ENCODE measurements at places on chromosomes 5 and 9. TPM values are rescaled to one million over a fixed set of nuclear protein-coding genes. Genes with fewer than 3 reads are reported as not detected.

GRCh38 chr9:127417131-127418036 lies 6.8 kb upstream of the ZNF79 start:
- no peaks in the 10 kb centered on the region for H3K27me3 ChIP-seq
- no peak overlapping the region for H3K27ac ChIP-seq
- peaks cover 13% of the 10 kb centered on the region for H3K4me1 ChIP-seq
- H3K36me3 ChIP-seq = no peaks in the 10 kb centered on the region
- DNase-seq = no peak

DNA sequence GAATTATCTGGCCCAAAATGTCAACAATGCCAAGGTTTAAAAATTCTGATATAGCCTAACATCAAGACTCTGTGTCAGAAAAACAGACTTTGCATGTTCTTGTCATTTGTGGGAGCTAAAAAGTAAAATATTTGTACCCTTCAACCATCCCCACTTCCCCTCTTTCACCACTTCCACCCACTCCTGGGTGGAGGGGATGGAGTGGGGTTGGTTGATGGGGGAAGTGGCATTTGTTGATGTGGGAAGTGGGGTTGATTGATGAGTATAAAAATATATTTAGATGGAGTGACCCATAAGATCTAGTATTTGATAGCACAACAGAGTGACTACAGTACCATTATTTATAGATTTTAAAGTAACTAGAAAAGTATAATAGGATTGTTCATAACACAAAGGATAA lies 55.0 kb upstream of the C9orf72 start:
- DNase-seq = no peak
- no peaks in the 10 kb centered on the region for H3K4me1 ChIP-seq
- H3K27ac ChIP-seq = no peak overlapping the region
- H3K27me3 ChIP-seq = no peaks in the 10 kb centered on the region
- no peaks in the 10 kb centered on the region for H3K36me3 ChIP-seq

DNA sequence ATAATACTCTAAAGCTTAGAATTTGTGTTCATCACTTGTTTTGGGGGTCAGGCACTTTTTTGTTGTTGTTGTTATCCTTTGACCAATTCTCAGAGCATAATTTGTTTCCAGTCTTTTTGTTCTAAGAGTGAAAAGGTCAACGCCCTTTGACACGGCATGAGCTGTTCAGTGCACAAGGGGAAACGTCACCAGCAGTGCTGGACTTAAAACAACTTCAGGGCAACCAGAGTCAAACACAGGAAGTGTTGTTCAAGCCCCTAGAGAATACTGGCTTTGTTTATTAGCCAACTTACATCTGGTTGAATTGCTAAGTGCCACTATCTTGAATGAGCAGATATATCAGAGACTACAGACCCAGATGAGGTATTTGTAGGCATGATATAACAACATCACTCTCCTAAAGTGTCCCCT lies 368.9 kb downstream of the TMEM161B start:
- no peak overlapping the region for H3K4me3 ChIP-seq
- no peaks in the 10 kb centered on the region for H3K36me3 ChIP-seq

DNA sequence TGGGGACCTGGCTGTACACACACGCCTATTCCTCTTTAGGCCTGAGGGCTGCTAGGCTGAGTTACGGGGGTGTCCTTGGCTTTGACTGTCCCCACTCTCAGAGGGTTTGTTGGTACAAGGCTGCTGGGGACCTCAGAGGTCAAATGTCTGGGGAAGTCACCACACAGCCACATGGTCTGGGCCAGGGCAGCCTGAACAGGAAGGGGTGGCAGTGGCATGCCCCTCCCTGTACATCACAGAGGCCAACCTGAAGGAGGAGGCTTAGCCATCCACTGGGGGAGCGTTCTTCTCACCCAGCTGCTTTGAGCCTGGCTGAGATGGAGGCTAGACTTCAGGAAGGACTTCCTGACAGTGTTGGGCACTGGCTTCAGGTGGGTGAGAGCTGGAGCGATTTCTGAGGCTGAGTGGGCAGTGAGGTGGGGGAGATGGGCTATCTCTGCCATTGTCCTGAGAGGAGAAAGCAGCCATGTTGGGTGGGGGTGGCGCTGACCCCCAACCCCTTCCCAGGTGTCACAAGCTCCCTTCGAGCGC lies 36.3 kb downstream of the CXXC5 start:
- DNase-seq = no peak
- H3K36me3 ChIP-seq = peaks cover 36% of the 10 kb centered on the region
- H3K27me3 ChIP-seq = no peaks in the 10 kb centered on the region
- H3K4me3 ChIP-seq = no peak overlapping the region
- H3K27ac ChIP-seq = peak overlapping the region; percentile 0
- peaks cover 65% of the 10 kb centered on the region for H3K4me1 ChIP-seq

DNA sequence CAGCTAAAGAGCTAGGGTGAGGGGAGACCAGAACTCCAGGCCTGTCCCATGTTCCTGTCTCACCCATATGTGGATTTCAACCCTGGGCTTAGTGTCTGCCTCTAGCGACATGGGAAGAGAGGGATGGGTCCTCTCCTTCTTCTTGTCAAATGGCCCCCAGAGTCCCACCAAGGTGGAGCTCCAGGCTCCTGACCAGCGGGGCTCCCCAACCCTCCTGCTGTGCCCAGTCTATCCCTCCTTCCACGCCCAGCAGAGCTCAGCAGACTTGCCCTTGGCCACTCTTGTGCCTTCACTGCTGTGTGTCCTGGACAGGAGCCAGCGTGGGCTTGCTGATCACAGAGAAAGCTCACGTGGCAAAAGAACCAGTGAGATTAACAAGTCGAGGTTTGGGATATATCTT lies 123.0 kb upstream of the GABRP start:
- no peak for DNase-seq
- H3K4me3 ChIP-seq = no peak overlapping the region
- H3K27ac ChIP-seq = no peak overlapping the region
- no peaks in the 10 kb centered on the region for H3K27me3 ChIP-seq

- H3K4me1 ChIP-seq = no peaks in the 10 kb centered on the region
- H3K4me3 ChIP-seq = no peak overlapping the region
- no peaks in the 10 kb centered on the region for H3K36me3 ChIP-seq
- H3K27ac ChIP-seq = no peak overlapping the region
Measured at GRCh38 chr5:133327946-133328401, 276.2 kb downstream of the HSPA4 start.

GRCh38 chr5:16784088-16784487 lies 152.0 kb downstream of the MYO10 start:
- DNase-seq = no peak
- no peak overlapping the region for H3K27ac ChIP-seq
- no peaks in the 10 kb centered on the region for H3K4me1 ChIP-seq
- H3K27me3 ChIP-seq = no peaks in the 10 kb centered on the region
- no peak overlapping the region for H3K4me3 ChIP-seq

DNA sequence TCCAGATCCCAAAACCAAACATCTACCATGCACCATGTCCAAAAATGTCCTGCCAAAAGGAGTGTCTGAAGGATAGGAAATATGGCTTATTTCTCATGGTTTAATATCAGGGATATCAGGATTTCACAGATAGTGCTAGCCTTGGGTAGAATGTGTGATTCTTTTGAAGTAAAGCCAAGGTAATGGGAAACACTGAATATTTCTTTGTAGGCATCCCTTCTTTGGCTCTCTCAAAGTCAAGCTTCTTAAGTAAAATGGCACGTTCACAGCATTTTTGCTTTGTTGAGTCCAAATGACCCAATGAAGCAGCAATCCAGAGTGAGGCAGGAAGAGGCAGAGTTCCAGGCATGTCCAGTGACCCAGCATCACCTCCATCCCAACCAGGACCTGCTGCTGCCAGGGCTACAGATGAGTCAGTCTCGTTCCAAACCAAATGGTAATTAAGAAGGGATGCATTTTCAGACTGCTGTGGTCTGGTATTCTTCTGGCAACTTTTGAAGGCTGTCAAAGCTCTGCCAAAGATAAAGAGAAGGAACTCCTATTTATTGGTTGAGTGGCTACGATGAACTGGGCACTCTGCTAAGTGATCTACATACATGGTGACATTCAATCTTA lies 678.8 kb upstream of the KLF4 start:
- no peak overlapping the region for H3K4me3 ChIP-seq
- H3K36me3 ChIP-seq = no peaks in the 10 kb centered on the region
- no peaks in the 10 kb centered on the region for H3K4me1 ChIP-seq

GRCh38 chr9:136568288-136569081 lies 22.6 kb upstream of the NOTCH1 start:
- H3K27me3 ChIP-seq = no peaks in the 10 kb centered on the region
- no peak for DNase-seq
- H3K27ac ChIP-seq = no peak overlapping the region
- peaks cover 97% of the 10 kb centered on the region for H3K4me1 ChIP-seq
- no peak overlapping the region for H3K4me3 ChIP-seq

GRCh38 chr9:83473488-83473971 lies 64.7 kb downstream of the FRMD3 start:
- H3K36me3 ChIP-seq = no peaks in the 10 kb centered on the region
- no peaks in the 10 kb centered on the region for H3K27me3 ChIP-seq
- H3K4me3 ChIP-seq = peak overlapping the region; percentile 22
- DNase-seq = no peak
- H3K27ac ChIP-seq = peak overlapping the region; percentile 79

DNA sequence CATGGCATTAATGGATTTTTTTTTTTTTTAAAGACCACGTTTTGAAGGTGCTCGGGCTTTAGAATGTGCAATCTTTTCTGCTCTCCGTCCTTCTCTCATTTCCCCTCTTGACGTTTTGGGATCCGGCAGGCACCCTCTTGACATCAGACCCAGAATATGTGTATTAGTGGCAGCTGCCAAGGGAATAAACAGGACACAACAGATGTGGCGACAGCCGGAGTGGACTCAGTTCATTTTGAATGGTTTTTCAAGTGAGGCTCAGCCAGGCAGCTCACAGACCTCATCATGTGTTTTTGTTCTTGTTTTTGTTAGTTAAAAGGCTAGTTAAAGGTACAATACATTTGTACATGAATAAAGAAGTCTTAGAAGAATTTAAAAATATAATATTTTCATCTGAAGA lies 365.0 kb upstream of the SEMA6A start:
- no peak overlapping the region for H3K27ac ChIP-seq
- no peaks in the 10 kb centered on the region for H3K4me1 ChIP-seq
- no peak overlapping the region for H3K4me3 ChIP-seq
- no peaks in the 10 kb centered on the region for H3K27me3 ChIP-seq

DNA sequence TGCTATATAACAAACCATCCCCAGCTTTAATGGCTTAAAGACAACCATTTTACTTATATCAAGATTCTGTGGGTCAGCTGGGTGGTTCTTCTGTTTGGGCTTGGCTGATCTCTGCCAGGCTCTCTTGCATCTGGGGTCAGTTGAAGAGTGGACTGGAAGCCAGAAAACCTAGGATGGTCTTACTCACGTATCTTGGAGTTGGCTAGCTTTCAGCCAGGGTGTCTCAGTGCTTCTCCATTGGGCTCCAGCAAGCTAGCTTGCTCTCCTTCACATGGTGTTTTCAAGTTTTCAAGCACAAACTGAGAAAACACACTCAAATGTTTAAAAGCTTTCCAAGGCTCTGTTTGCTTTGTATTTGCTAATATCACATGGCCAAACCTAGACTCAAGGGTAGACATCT lies 146.8 kb downstream of the PIK3R1 start:
- H3K36me3 ChIP-seq = no peaks in the 10 kb centered on the region
- DNase-seq = no peak
- no peak overlapping the region for H3K27ac ChIP-seq
- H3K4me1 ChIP-seq = no peaks in the 10 kb centered on the region
- H3K4me3 ChIP-seq = no peak overlapping the region

DNA sequence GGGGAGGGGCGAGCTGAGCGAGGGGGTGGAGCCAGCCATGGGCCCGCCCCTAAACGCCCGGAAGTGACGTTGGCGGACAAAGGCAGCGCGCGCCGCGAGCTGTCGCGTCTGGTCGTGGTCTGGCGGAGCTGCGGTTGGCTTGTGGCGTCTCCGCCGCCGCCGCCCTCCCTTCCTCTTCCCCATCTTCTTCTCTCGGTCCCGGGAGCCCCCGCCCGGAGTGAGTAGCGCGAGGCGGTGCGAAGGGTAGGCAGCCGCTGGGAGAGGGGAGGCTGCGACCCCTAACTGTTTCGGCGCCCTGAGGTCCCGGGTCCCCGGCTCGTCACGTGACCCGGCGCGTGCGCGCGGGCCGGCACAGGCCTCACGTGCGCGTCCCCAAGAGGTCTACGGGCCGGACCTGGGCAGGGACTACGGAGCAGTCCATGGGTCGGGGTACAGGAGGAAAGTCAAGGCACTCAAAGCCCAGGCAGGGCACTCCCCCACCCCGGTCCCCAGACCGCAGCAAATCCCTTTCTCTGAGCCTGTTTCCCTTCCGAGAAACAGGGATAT lies at the start of gene NTMT1:
NTMT1 (plus strand) TSS at position 85 of the 546 bp plus-strand sequence. CDS start 6,541 bp downstream, outside the sequence.
- H3K27me3 ChIP-seq = peaks cover 8% of the 10 kb centered on the region
- peaks cover 49% of the 10 kb centered on the region for H3K4me1 ChIP-seq
- peak within 1 kb of the TSS; percentile 91 for H3K27ac ChIP-seq
- H3K4me3 ChIP-seq = peak within 1 kb of the TSS; percentile 90
- no peaks in the 10 kb centered on the region for H3K36me3 ChIP-seq
- peak; percentile 92 for DNase-seq

- no peaks in the 10 kb centered on the region for H3K27me3 ChIP-seq
- no peak overlapping the region for H3K27ac ChIP-seq
- no peaks in the 10 kb centered on the region for H3K4me1 ChIP-seq
- H3K4me3 ChIP-seq = no peak overlapping the region
Measured at GRCh38 chr9:12739014-12739652, 35.7 kb upstream of the LURAP1L start.

- DNase-seq = peak; percentile 97
- H3K27ac ChIP-seq = peak within 1 kb of the TSS; percentile 28
- peak within 1 kb of the TSS; percentile 59 for H3K4me3 ChIP-seq
- no peaks in the 10 kb centered on the region for H3K27me3 ChIP-seq
- H3K36me3 ChIP-seq = no peaks in the 10 kb centered on the region
Measured at GRCh38 chr9:134024828-134025605, at the start of gene BRD3OS. BRD3OS (plus strand) TSS chr9:134025481; CDS start chr9:134026748, 1,267 bp downstream.

- no peaks in the 10 kb centered on the region for H3K36me3 ChIP-seq
- no peak for DNase-seq
- peaks cover 26% of the 10 kb centered on the region for H3K4me1 ChIP-seq
- peak overlapping the region; percentile 21 for H3K27ac ChIP-seq
Measured at GRCh38 chr5:149679876-149680809, 50.0 kb upstream of the PPARGC1B start.

- no peak within 1 kb of the TSS for H3K27ac ChIP-seq
- H3K27me3 ChIP-seq = peaks cover 11% of the 10 kb centered on the region
- H3K36me3 ChIP-seq = no peaks in the 10 kb centered on the region
- H3K4me3 ChIP-seq = no peak within 1 kb of the TSS
- DNase-seq = no peak
Measured at GRCh38 chr5:140833993-140834392, at the start of gene PCDHA7. PCDHA7 (plus strand) TSS chr5:140834269; CDS start chr5:140834384, 115 bp downstream.

GRCh38 chr9:35962126-35962906 lies 4.4 kb upstream of the OR2S2 start:
- peaks cover 4% of the 10 kb centered on the region for H3K27me3 ChIP-seq
- H3K36me3 ChIP-seq = no peaks in the 10 kb centered on the region

HTR4 gene
- not detected for total RNA-seq

FOXI1 gene
- not detected for total RNA-seq

DMRT1 gene
- total RNA-seq = not detected

CBY3 gene
- total RNA-seq = not detected

ISL1 gene
- not detected for total RNA-seq

FABP6 gene
- total RNA-seq = not detected

DROSHA gene
- 55.9 TPM for total RNA-seq

LCNL1 gene
- total RNA-seq = 8.2 TPM

SLC31A2 gene
- total RNA-seq = 7.9 TPM

SLC45A2 gene
- total RNA-seq = not detected
